ENCODE measurements at places on chromosomes 7 and 10.

GRCh38 chr10:96991313-96991841, 159.3 kb downstream of the LCOR start:
- no peak for DNase-seq

- no peak for DNase-seq
These were observed 411.6 kb downstream of the PARD3 start for GRCh38 chr10:34403512-34403911.

- DNase-seq = no peak
These were observed 14.5 kb downstream of the PYROXD2 start for GRCh38 chr10:98400482-98400881.

DNA sequence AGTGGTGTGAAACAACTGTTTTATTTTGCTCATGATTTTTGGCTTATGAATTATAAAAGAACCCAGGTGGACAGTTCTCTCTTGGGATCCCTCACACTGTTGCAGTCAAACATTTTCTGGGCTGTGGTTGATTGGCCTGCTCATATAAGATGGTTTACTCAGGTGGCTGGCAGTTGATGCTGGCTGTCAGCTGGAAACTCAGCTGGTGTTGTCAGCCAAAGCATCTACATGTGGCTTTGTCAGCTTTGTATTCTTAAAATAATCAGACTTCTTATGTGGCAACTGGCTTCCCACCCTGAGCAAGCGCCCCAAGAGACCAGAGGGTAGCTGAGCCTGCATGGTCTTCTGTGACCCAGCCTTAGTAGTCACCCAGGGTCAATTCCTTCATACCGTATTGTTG, 534.7 kb downstream of the NRG3 start:
- no peak for DNase-seq

All from ovary (tissue), 10 donors.